AG09309 (cell line): ENCODE measurements at places on chromosomes 3 and 15.

- DNase-seq, result no peak
Measured at GRCh38 chr3:183008800-183009199, 28.5 kb upstream of the DCUN1D1 start.

DNA sequence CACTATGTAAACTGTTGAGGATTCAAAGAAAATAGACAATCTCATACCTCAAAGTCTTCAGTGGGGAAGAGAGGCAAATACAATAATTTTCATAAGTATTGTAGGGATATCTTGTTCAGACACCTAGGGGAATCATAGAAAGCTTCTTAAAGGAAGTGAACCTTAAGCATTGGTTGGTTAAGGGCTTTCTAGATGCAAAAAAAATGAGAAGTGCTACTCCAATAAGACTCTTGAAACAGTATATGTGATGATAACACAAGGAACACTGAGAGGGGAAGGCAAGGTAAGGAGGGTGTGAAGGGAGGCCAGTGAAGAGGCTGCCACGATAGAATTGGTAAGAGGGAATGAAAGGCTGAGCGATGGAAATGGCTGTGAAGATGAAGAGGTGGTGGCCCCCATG lies 104.1 kb downstream of the TPRG1 start:
- DNase-seq, result no peak

GRCh38 chr15:30882849-30883433 lies 20.8 kb upstream of the FAN1 start:
- DNase-seq, result no peak

DNA sequence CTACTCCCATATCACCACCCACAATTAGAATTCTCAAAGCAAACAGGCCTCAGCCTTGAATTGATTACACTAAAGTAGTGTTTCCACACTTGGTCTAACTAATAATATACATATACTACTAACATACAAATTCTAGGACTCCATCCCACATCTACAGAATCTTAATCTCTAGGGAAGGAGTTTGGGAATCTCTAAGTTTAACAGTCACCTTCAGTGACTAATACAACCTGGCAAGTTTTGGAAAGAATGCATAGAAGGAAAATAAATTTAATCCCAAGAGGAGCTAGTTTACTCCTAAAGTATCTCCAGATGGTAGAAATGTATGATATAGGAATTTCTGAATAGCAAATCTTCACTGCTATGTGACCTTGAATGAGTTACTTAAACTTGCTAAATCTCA lies 9.1 kb downstream of the CLPX start:
- no peak for DNase-seq

DNA sequence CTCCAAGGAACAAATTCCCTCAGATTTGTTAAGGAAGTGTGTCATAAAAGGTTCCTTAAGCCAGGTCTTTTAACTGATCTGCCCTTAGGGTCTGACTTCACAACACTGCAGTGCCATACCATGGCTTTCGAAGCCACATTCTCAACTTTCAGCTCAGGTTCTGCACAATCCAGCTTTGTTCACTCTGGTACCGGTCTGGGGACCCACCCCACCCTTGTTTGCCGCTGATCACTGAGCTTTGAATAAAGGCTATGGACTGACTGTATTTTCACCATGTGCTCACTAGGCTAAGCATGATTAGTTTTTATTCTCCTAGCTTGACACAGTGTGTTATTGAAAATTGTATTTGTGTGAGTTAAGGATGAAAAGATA lies 15.9 kb downstream of the SNX1 start:
- no peak for DNase-seq
